ENCODE measurements at places on chromosomes 12 and 14.

GRCh38 chr14:50635141-50635540 is 33.0 kb downstream of the SAV1 start:
- no peak for DNase-seq

- no peak for DNase-seq
Observed at GRCh38 chr12:48969160-48969771, 2.3 kb downstream of the WNT10B start.

GRCh38 chr12:3888659-3889058 is 15.5 kb upstream of the PARP11 start:
- DNase-seq = no peak

DNA sequence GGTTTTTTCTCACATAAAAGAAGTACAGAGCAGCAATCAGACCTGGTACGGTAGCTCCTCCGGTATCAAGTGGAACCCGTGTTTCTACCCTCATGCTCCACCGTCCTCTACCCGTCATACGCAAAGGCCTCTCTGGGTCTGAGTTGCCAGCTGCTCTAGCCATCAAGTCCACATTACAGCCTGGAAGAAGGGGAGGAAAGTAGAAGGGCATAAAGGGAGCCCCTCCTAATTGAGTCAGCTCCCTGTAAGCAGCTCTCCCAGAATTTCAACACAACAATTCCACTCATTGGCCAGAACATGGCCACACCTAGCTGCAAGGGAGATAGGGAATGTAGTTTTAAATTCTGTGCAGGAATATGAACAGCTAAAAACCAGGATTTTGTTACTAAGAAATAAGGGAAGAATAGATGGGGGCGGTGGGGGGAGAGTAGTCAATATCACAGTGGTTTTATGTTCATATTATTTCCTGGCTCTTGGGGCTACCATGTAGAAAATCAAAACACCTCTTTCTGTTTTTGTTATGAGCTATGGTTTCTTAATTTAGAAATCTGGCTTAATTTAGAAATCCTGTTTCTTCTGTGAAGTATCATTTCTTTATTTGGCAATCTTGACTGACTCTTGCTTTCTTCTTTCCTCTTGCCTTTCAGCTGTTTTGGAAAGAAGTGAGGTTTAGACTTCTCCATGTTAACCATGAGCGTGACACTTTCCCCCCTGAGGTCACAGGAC is 103.9 kb downstream of the AKAP6 start:
- DNase-seq = no peak

DNA sequence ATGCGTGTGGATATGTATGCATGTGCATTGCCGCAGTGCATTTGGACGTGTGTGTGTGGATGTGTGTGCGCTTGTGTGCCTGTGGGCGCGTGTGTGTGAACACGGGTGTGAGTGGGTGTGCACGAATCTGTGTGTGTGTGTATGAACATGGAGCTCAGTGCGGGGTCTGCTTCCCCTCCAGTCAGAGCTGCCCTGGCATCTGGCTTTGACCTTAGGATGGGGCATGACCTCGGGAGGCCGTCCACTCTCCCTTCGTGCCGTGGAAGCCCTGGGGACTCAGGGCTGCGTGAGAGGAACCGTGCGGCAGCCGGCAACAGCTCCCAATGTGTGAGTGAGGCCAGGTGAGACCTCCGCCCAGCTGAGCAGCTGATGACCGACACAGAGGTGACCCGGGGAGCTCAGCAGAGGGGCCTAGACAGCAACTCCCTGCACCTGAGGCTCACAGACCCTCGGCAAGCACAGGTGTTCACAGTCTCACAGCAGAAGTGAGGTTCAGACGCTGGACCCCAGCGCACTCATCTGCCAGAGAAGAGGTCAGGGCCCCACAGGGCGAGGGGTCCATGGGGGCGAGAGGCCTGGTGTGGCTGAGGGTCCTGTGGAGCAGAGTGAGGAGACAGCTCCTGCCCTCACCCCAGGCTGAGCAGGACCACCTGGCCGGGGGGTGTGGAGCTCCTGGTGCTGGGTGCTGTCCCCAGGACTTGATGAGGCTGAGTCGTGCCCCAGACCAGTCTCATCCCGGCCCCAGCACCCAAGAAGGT is 33.6 kb upstream of the FBRSL1 start:
- no peak for DNase-seq

GRCh38 chr12:117576053-117576452 is 214.6 kb upstream of the NOS1 start:
- peak; percentile 28 for DNase-seq

- no peak for DNase-seq
Observed at GRCh38 chr14:105061428-105062047, 3.7 kb downstream of the GPR132 start.

DNA sequence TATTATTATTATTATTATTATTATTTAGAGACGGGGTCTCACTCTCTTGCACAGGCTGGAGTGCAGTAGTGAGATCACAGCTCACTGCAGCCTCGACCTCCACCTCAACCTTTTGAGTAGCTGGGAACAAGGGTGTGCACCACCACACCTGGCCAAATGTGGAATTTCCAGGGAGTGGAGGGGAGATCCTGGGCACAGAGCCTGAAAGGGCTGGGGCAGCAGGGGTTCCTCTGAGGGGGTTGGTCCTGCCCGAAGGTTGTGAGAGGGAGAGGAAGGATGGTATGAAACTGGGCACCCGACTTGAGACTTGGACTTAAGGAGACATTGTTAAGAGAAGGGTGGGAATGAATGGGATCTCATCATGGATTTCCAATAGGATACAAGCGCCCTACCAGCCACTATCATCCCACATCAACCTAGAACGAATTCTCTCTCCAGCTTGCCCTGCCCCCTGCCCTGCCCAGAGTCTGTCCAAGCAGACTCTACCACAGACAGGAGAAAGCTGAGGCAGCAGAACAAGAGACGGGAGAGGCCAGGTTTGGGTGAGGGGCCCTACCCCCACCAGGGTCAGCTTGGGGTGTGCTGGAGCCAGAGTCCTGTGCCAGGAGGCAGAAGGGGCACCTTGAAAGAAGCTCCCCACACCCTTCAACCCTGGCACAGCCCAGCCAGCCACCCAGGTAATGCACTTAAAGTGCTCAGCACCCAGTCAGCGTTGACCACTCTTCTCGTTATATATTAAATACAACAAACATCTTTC is 2.4 kb upstream of the DYNC1H1 start:
- DNase-seq = no peak

DNA sequence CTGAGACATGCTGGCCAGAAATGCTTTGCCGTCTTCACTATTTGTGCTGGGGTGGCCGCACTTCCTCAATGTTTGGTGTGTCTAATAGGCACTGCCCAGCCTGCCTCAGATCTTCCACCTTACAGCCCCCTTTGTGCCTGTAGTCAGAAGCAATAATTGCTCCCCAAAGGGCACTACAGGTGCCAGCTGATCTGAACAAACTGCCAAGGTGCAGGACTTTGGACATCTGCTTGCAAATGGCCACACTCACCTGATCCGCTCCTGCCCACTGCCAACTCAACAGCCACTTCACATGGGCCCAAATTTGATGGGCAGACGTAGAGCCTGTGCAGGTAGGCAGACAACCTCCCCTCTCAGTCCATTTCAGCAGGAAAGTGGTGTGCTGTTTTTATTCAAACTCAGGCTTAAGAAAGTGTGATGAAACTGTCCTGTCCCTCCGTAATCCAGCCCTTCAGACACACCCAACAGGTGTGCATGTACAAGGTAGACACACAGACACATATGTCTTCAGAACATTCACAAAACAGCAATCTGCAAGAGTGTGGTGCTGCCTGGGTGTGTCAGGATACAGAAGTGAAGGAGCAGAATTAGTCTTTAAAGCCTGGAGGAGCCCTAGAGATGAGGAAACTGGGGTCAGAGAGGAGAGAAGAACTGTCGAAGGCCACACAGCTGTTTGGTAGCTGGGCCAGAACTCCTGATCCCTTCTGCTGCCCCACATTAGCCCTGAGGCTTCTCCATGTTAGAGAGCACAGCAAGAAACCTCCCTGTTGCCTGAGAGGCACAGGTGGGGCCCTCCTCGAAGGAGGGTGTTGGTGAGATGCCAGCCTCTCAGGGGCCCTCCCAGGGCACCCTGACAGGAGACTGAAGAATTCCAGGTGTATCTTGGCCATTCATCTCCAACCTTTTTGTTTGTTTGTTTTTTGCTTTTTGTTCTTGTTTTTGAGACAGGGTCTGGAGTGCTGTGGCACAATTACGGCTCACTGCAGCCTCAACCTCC is 4.4 kb upstream of the KRT75 start:
- no peak for DNase-seq

DNA sequence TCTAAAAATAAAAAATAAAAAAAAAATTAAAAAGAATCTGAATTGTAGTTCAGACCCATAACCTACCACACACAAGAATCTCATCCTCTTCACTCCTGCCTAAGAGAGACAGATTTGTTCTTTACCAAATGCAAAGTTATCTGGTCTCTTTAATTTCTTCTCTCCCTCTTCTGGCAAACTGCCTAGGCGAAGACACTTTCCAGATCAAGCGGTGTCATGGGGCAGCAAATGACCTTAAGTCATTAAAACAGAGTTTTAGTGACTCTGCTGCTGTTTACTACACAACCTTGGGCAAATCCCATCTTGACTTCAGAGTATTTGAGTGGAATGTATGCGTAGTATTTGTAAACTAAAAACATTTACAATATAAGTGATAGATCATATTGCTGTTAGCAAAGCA is 60.9 kb upstream of the NID2 start:
- no peak for DNase-seq
